ENCODE measurements at places on chromosomes 3 and 15. TPM values are rescaled to one million over a fixed set of nuclear protein-coding genes. Genes with fewer than 3 reads are reported as not detected.

DNA sequence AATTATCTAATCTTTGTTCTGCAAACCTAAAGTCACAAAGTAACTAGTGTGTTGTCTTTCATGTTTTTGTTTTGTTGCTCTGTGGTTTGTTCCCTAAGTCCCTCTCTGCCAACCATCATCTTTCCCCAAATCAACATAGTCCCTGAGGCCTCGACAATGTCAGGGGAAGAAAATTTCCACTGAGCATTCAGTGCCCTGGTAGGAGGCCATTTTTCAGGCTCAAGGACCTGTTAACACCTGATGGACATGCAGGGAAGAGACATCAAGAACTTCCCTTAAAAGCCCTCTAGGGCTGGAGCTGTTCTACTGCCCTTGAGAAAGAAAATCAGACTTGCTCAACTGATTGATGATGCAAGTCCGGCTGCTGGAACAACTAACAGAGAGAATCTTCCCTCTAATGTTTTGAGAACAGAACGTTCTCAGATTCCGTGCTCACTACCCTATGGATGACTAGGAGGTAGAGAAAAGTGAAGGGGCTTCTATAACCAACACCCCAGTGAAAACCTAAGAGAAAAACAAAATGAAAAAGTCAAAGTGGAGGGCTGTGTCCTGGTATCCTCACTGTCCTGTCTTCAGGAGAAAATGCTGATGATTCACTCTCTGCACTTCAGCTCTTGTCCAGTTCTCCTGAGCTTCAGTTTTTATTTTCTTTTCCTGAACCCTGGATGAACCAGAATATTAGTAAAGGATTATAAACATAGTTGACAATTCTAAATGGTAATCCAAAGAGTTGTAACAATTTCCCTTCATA lies 373.1 kb downstream of the FOXP1 start:
- DNase-seq, result no peak
- peaks cover 9% of the 10 kb centered on the region for H3K4me1 ChIP-seq
- H3K4me3 ChIP-seq, result no peak overlapping the region
- H3K27me3 ChIP-seq, result no peaks in the 10 kb centered on the region

The ZNF385D gene
- 0.35 TPM for total RNA-seq

DNA sequence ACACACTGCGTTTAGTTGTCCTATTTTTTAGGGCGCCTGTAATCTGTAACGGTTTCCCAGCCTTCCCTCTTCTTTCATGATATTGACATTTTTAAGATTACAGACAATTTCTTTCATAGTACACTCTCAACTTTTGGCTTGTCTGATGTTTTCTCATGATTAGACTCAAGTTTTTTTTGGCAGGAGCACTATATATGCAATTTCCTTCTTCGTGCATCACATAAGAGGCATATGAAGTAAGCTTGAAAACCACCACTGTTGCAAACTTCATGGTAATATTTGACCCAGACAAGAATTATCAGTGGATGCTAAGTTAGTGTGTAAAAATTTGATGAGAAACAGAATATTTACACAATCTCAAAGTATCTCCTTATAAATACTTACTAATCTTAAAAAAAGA lies 119.2 kb upstream of the CMC1 start:
- H3K27ac ChIP-seq, result no peak overlapping the region
- no peak for DNase-seq
- H3K27me3 ChIP-seq, result no peaks in the 10 kb centered on the region
- H3K4me3 ChIP-seq, result no peak overlapping the region
- no peaks in the 10 kb centered on the region for H3K36me3 ChIP-seq

The ATRIP gene
- 12.8 TPM for total RNA-seq

The HRH1 gene
- 0.46 TPM for total RNA-seq

The RFC4 gene
- 21.0 TPM for total RNA-seq

The LRRC31 gene
- not detected for total RNA-seq

DNA sequence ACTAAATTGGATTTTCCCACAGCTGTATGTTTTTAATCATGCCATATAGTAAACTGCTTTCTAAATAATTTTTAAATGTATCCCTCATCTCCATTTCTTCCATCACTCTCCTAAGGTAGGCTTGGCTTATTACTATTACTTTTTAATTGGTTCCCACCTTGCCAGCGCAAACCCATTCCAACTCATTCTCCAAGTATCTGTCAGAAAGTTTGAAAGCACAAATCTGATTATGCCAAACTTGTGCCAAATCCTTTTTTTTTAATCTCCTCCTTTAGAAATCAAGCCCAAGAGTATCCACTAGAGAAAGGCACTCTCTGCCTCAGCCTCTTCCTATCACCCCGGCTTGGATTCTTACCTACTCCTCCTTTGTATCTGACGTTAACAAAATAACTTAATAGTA lies 784.5 kb downstream of the TBL1XR1 start:
- no peaks in the 10 kb centered on the region for H3K27me3 ChIP-seq
- H3K4me1 ChIP-seq, result no peaks in the 10 kb centered on the region
- H3K4me3 ChIP-seq, result no peak overlapping the region
- H3K36me3 ChIP-seq, result no peaks in the 10 kb centered on the region

DNA sequence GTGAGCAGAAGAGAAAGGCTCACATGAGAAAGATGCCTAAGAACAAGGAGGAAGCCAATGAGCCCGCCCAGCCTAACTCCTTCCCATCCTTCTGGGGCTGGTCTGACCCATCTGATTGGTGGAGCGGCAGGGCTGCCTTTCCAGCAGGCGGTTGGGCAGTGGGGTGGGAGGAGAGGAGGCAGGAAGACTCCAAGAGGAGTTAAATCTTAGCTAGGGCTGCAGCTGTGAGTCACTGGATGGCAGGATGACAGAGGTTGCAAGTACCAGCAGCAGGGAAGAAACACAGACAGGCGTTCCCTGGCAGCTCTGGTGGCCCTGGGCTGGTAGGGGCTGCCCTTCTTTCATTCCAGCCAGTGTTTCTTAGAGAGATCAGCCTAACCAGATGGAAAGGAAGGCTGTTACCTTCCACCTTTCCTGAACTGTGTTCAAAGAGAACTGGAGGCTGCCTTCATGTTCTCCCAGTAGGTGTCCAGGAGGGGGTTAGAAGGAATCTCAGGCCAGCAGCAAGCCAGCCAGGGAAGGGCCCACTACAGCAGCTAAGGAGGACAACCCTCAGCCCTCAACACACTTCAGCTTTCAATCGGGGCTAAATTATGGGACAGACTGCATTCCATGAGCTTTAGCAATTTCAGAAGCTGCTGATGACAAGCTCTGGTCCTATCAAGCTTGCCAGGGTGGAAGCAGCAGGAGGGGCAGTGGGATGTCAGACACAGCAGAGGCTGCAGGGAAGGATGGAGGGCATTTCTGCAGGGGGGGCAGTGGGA lies 50.3 kb downstream of the CHSY1 start:
- H3K36me3 ChIP-seq, result no peaks in the 10 kb centered on the region
- no peak overlapping the region for H3K27ac ChIP-seq
- no peaks in the 10 kb centered on the region for H3K27me3 ChIP-seq

- H3K36me3 ChIP-seq, result no peaks in the 10 kb centered on the region
- no peak for DNase-seq
- H3K4me1 ChIP-seq, result no peaks in the 10 kb centered on the region
- no peak overlapping the region for H3K27ac ChIP-seq
- no peaks in the 10 kb centered on the region for H3K27me3 ChIP-seq
- H3K4me3 ChIP-seq, result no peak overlapping the region
Observed at GRCh38 chr15:83919319-83919830, 265.5 kb downstream of the ADAMTSL3 start.

The TEX55 gene
- total RNA-seq, result not detected

The GP9 gene
- total RNA-seq, result not detected

GRCh38 chr3:179079537-179079936 lies 7.9 kb upstream of the ZMAT3 start:
- no peaks in the 10 kb centered on the region for H3K27me3 ChIP-seq
- no peak overlapping the region for H3K27ac ChIP-seq
- DNase-seq, result no peak
- peaks cover 11% of the 10 kb centered on the region for H3K4me1 ChIP-seq
- no peaks in the 10 kb centered on the region for H3K36me3 ChIP-seq

The ABI3BP gene
- total RNA-seq, result 0.66 TPM

The MRAS gene
- total RNA-seq, result 0.40 TPM

GRCh38 chr3:157475921-157476414 lies 27.2 kb downstream of the VEPH1 start:
- H3K27me3 ChIP-seq, result no peaks in the 10 kb centered on the region
- H3K4me1 ChIP-seq, result no peaks in the 10 kb centered on the region
- no peak for DNase-seq
- no peak overlapping the region for H3K27ac ChIP-seq
- no peaks in the 10 kb centered on the region for H3K36me3 ChIP-seq

Data from T-cell (primary cell).